ENCODE measurements at places on chromosomes 6 and 20.
A peak's percentile ranks its signal among the peaks of the same experiment; 100 is the strongest.

- no peak for DNase-seq
Measured at GRCh38 chr6:169776379-169776778, 25.0 kb downstream of the ERMARD start.

GRCh38 chr6:145069966-145070365, 665.4 kb downstream of the EPM2A start:
- no peak for DNase-seq

DNA sequence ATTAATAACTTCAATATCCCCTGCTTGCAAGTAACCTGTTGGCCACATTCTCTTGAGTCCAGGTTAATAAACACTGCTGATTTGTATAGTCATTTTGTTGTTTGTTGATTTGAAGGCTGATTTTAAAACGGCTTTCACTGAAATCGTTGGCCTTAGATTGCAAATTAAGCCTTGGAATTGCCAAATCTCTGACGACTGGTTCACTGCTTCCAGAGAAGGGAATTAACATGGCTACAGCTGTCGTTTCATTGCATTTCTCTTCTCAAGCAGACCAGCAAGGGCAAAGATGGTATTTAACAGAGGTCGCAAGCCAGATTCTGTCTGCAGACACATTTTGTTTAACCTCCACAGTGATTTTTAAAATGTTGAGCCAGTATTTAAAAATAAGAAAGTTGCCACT, 470.9 kb downstream of the TFAP2A start:
- no peak for DNase-seq

DNA sequence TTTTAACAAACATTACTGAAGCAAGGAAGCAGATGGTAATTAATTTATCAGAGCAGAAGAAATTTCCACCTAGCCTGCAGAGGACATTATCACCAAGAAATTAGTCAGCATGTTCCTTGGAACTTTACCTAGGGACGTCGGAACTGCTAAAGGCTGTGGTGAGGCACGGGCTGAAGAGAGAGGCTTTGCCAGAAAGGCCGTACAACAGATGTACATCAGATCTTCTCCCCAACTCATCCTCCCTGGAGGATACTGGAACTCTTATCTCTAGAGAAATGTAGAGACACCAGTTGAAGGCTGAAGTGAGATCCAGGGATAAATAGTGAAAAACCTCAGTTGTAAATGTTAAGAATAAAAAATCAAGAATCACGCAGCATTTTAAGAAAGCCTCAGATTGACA, 257.1 kb downstream of the SAMD5 start:
- no peak for DNase-seq

GRCh38 chr6:167987396-167988153, 9.9 kb upstream of the KIF25 start:
- no peak for DNase-seq

DNA sequence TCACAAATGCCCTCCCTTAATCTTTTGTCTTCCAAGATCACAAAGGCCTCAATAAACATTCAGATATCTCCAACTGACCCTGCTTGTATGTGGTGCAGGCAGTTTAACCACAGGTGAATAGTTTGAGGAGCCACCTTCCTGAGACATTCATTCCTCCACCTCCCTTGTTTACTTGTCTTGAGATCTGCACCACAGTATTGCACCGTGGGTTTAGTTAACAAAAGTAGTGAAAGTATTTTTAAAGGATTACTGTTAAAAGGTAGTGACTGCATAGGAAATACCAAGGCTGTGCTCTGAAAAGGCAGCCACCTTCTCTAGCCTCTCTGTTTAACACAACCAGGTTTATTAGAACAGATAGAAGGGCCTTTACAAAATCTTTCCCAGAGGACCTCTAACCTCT, 46.5 kb downstream of the SESN1 start:
- DNase-seq, result no peak

- no peak for DNase-seq
Measured at GRCh38 chr20:4814696-4815252, 93.1 kb downstream of the PRND start.

DNA sequence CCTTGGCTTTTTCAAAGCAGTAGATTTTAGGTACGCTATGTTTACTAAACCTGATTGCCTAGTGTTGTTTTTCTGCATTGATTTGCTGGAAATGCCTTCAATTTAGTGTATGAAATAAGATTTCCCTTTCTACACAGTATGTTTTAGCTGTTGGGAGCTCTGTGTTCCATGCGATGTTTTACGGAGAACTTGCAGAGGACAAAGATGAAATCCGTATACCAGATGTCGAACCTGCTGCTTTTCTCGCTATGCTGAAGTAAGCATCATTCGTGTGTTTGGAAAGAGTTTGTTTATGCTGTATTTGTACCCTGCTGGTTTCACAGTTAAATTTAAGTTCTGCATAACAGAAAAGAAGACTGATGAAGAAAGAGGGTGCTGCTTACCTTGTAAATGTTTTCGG, 1.9 kb downstream of the BTBD3 start:
- DNase-seq, result no peak

- no peak for DNase-seq
Measured at GRCh38 chr20:10639077-10639736, 34.6 kb downstream of the JAG1 start.

DNA sequence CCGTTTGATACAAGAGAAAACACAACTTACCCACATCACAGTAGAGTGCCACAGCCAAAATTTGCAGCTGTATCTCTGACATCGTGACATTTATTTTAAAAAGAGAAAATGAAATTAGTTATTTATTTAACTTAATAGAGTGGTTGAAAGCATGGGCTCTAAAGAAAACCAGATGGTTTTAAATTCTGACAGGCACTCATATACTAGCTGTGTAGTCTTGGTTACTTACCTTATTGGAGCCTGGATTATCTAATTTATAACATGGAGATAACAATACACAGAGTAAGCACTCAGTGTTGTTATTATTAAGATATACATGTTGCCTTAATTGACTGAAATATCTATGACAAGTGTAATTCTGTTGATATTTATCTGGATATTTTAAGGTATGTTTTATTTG, 334.9 kb downstream of the GRIK2 start:
- DNase-seq, result no peak

DNA sequence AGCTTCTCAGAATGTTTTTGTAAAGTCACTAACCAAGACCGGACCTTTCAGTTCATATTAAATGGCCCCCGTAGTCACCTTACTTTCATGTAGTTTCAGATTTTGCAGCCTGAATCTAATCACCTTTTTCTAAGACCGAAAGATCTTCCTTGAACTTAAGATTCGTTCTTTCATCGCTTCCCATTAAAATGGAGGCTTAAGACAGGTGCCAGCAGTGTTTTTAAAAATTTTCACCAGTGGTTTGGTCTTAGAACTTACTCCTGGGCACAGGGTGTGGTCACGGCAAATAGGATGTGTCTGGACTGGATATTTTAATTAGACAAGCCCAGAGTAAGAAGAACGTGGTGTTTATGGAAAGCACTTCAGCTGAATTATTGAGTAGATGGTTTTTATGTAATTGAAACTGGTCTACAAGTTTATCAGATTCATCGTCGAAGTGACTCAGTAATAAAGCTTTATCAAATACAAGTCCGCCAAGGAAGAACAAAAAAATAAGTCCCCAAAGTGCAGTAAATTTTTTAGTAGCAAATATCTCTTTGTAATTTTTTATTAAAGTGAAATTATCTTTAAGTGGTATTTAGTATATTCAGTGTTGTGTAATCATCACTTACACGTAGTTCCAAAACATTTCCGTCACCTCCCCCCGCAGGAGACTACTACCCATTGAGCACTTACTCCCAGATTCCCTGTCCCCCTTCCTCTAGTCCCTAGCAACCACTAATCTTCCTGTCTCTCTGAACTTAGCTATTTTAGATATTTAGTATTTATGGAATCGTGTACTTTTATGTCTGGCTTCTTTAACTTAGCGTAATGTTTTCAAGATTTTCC, 868 bp downstream of the SRSF3 start:
- DNase-seq, result peak; percentile 53

- no peak for DNase-seq
Measured at GRCh38 chr6:139736325-139736906, 362.0 kb upstream of the CITED2 start.

DNA sequence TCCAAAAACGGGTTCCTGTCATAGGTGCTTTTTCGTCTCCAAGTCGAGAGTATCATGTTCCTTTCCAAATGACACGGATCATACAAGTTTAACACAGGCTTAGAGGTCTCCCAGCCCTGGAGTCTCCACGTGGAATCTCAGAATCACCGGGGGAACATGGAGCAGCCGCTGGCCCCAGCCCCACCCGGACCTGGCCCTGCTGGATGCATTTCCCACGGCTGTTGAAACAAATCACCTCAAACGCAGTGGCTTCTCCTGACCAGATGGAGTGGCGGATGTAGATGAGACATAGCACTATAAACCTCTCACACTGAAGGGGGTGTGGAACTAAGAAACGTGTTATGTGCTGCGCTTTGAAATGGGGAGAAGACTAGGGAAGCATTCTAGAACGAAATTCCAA, 70.0 kb upstream of the FRMD1 start:
- DNase-seq, result no peak

DNA sequence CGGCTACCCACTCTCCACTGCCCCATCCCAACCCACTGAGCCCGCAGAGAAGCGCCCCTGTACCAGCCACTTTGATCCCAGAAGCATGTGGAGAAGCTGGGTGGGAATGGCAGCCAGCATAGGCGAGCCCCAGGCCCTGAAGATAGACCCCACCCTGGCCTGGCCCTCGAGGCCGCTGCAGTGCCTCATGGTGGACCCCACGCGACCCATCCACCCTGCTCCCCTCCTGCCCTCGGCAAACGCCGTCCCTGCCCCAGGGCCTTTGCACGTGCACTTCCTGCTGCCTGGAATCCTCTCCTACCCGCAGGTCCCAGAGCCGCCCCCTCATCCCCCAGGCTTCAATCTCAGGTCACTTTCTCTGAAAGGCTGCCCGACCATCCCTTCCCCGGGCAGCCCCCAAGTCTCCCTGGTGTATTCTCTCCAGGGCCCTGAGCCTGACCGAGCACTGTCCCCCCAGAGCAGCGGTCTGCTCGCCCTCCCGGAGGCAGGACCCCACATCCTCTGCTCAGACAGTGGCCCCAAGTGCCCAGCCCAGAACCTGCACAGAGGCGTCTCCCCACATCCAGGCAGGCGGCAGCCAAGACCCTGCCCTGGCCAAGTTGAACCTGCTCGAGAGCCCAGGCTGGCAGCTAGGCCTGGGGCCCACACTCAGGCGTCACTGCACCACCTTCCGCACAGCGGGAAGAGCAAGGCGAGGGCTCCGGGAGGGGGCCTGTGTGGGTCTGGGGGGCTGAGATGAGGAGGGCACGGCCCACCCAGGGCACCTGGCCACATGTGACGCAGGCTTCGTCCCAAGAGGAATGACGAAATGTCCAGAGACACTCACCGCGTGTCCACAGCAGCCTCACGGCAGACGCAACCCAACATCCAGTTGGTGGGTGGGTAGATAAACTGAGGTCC, 14.0 kb downstream of the KCNQ2 start:
- no peak for DNase-seq

DNA sequence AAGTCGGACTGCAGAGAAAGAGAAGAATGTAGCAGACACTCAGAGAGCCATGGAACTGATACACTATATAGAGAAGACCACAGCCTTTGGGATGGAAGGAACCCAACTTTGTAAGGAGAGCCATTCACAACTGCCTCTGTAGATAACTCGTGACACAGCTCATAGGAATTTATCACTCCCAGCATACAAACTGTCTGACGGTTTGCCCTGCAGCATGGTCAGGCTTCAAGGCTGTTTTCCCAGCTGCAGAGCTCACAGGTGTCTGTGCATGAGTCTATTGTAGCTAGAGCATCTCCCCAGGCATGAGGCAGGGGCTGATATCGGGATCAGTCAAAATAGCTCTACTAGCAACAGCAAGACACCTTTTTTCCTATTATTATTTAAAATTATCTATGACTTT, 130.5 kb upstream of the DTNBP1 start:
- no peak for DNase-seq

- DNase-seq, result no peak
Measured at GRCh38 chr6:45021676-45022075, 306.5 kb upstream of the RUNX2 start.

DNA sequence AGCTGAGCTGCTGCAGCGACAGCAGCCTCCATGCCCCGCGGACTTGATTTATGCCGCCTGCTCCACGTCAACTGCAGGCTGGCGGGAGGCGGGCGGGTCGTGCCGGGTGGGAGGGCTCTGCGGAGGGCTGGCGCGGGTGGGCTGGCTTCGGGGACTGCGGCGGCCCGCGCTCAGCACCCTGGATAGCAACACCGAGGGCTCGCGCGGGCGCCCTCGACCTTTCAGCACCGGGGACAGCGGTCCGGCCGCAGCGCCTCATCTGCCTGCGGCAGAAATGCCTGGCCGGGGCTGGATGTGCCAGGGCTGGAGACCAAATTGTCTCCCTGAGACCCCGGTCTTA, 792 bp downstream of the SNAP25 start:
- DNase-seq, result peak; percentile 91

GRCh38 chr6:83314693-83315092, 116.2 kb downstream of the ME1 start:
- DNase-seq, result no peak

DNA sequence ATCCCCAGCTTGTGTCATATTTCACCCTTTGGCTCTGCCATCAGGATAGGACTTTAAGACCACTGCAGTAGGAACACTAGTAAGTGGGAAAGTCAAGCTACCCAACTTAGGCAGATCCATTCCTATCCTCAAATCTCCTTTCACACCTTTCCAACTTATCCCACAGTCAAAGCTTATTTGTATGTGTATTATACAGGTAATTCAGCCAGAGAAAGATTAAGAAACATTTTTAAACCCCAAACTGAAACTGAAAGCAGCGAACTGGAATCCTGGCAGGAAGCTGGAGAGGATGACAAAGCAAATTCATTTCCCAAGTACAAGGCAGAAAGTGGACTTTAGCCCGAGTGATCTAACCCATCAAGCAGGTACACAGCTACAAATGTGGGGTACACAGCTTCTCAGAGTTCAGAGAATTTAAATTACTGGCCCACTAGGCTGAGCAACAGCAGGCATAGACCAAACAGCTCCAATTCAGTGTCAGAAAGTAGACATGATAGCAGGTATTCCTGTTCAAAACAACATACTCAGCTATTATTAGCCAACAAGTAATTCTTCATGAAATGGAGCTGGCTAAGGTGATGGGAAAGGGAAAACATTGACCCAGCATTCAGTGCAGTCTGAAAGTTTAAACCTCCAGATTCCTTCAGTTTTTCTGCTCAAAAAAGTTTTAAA, 39.1 kb downstream of the ILRUN start:
- DNase-seq, result peak; percentile 84

DNA sequence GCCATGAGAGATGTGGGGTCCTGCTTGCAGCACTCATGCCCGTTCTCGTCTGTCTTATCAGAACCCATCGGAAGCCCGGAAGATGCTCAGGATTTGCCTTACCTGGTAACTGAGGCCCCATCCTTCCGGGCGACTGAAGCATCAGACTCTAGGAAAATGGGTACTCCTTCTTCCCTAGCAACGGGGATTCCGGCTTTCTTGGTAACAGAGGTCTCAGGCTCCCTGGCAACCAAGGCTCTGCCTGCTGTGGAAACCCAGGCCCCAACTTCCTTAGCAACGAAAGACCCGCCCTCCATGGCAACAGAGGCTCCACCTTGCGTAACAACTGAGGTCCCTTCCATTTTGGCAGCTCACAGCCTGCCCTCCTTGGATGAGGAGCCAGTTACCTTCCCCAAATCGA, 8.3 kb downstream of the PI16 start:
- DNase-seq, result no peak

All from cardiac muscle cell (in vitro differentiated cells and primary cell).